Left lung (tissue), 14 donors: ENCODE measurements at places on chromosomes 7 and 10. TPM values are rescaled to one million over a fixed set of nuclear protein-coding genes. Genes with fewer than 3 reads are reported as not detected.

The GAD2 gene
- polyA plus RNA-seq, result 0.03 TPM

The ARHGAP22 gene
- polyA plus RNA-seq, result 3.1 TPM

The KIAA1549 gene
- polyA plus RNA-seq, result 13.9 TPM

The SLC16A12 gene
- polyA plus RNA-seq, result 0.90 TPM

GRCh38 chr10:103542764-103543616 lies 49.5 kb downstream of the NEURL1 start:
- DNase-seq, result no peak

GRCh38 chr10:130877126-130877525 lies 434.4 kb downstream of the TCERG1L start:
- DNase-seq, result no peak

DNA sequence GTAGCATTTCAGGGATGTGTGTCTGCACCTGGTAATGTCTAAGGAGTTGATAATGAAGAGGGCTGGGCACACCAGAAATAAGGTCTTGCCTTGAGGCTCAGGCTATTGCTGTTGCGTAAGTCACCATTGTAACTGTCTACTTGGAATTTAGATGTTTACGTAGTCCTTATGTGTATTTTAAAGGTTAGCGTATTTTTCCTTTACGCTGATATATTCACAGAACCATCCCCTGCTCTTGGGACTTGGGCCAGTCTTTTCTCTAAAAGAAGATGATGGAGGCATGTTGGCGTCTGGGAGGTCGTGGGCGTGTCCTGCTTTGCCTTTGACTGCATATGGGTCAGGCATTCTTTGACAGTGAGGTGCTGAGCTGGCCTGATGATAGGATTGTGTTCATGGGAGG lies 14.7 kb downstream of the WDR37 start:
- no peak for DNase-seq

DNA sequence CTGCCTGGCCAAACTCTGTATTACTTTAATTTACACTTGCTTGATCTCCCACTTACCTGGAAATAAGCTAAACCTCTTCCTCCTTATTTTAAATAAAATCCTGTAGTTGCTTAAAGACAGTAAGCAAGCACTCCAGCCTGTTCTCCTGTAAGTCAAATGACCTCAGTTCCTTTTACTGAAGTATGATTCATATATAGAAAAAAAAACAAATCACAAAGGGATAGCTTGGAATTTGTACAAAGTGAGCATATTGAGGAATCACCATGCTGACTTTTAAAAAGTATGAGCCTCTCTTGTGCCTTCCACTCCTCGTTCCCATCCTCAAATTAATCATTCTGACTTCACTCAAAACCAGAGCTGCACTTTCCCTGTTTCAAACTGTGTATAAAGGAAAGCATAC lies 52.0 kb downstream of the C10orf90 start:
- DNase-seq, result no peak

DNA sequence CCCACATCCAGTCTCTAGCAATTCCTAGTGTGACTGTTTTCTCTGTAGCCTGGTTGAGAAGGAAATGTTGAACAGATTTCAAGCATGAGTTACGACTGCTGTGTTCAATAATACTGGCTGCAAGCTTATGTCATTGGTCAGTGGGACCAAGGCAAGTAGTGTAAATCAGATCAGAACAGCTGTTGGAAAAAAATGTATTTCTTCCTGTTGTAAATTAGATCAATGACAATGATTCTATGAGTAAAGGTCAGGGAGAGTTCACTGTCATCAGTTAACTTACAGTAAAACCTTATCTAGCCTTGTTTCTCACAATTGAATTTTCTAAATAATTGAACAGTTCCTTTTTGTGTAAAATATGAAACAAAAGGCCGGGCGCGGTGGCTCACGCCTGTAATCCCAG lies 6.7 kb downstream of the OTUD1 start:
- no peak for DNase-seq
